ENCODE measurements at places on chromosomes 12 and 14.

DNA sequence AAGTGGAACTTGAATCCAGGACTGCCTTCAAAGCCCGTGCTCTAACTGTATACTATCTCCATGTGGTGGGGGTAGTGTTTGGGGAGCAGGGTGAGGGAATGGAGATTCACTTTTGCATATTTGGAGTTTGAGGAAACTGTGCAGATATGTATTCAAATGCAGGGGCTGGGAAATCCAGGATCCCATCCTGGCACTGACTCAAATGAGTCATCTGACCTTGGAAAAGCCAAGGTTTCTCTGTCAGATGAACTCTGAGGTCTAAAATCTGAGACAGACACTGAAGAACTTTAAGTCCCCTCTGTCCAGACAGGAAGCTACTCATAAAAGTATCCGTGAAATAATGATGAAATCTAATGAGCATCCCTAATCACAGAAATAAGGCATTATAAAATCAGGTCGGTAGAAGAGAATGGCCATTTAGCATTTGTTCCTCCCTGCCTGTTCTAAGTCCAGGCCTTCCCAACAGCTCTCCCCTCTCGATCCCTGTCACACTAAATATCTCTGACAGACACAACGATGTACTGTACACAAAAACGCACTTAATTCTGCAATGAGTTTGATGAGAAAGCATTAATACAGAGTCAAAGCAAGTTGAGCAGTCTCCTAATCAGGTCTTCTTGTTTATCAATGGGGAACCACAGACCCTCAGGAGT lies 14.4 kb downstream of the NIN start:
- no peak for DNase-seq

DNA sequence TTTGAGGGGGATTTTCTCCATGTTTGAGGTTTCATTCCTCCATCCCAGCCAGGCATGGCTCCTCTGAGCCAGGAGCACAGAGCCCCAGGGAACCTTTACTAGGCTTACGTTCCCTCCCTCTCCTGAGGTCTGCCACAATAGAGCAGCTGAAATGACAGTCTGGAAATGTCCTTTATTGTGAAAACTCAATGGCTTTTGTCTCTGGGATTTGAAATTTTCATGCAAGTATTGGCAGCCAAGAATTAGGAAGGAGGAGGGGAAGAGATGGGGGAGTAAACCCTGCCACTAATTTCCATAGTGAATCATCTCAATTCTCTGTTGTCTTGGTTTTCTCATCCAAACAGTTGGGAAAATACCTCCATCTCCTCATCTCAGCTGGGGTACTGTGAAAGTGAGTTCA lies 2.6 kb upstream of the PLEKHG3 start:
- DNase-seq = peak; percentile 75

DNA sequence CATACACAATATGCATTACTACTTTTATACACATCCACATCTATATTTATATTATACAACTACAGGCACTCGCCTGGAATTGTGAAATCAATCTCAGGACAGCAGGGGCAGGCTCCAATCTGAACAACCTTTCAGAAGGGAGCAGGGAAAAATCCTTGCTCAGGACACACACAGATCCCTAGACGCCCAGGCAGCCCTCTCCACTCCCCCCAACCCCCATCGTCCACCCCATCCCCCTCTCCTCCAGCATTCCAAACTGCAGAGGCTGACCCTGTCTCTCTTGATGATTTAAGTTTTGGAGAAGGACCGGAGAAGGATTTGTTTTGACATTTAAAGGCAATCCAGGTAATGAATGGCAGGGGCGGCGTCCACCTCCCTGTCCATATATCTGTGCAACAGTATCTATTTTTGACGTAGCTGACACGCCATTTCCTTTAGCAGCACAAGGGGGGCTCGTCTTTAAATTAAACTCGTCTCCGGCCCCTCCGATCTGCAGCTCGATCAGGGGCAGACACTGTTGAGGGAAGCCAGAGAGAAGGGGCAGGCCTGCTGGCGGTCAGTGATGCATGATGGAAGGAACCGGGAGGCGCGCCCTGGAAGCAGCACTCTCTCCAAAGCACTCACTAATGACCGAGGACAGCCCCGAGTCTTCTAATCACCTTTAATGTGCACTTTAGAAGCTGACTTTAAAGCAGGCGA lies 95.0 kb upstream of the TBX5 start:
- DNase-seq = peak; percentile 52

- DNase-seq = no peak
Observed at GRCh38 chr12:12007713-12008231, 63.0 kb upstream of the BCL2L14 start.

GRCh38 chr14:92409043-92409442 lies 86.1 kb downstream of the SLC24A4 start:
- no peak for DNase-seq

DNA sequence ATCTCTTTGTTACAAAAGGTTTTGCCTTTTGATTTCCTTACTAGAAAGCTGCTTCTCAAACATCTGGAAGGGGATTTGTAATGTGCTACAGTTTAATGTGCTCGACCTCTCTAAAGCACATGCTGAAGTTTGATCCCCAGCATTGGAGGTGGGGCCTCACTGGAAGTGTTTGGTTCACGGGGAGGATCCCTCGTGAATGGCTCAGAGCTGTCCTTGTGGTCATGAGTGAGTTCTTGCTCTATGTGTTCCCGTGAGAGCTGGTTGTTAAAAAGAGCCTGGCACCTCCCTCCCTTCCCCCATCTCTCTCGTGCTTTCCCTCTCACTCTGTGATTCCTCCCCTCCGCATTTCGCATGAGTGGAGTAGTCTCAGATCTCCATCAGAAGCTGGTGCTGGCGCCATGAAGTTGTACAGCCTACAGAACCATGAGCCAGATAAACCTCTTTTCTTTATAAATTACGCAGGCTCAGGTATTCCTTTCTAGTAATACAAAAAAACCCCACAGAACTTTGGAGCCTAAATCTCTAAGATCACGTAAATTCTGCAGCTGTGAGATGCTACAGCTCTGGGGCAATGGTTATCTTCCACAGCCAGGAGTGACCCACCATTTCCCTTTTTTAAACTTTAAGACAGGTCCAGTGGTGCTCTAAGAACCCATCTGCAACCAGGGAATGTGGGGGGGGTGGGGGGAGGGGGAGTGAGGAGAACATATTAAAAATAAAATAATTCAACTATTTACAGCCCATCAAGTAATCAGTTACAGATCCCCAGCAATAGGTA lies 214.4 kb downstream of the FOXN3 start:
- DNase-seq = no peak

DNA sequence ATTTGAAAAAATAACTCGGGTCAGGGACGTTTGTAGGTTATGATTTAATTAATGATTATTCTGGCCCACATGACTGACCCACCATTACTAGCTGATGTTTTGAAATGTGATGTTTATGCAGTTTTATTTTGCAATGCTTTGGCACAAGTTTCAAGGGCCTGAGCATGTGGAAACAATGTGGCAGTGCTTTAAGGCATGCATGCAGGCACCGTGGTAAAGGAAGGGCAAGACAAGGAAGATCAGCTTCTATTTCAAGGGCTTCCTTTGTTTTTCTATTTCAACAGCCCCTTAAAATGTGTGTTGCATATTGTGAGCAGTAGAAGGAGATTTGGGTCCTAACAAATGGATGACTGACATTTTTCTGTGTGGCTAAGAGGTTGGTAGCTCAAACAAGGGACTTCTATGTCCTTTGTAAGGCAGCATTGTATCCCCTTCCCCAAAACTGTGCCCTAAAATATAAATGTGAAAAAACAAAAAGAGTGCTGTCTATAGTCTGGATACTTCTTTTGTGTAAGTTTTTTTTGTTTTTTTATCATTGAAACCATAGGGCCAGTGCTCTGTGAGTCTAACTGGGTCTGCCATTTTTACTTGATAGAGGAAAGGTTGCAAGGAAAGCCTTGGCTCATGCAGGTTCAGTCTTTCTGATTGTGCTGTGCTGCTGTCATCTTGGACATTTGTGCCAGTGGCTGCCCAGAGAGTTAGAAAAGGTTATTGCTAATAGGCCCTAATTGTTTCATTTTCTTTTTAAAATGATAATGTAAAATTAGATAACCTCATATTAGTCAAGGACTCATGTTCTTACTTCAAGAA lies 103.5 kb downstream of the FGD4 start:
- peak; percentile 43 for DNase-seq

GRCh38 chr14:69079188-69079742 lies 73.7 kb downstream of the DCAF5 start:
- peak; percentile 17 for DNase-seq

DNA sequence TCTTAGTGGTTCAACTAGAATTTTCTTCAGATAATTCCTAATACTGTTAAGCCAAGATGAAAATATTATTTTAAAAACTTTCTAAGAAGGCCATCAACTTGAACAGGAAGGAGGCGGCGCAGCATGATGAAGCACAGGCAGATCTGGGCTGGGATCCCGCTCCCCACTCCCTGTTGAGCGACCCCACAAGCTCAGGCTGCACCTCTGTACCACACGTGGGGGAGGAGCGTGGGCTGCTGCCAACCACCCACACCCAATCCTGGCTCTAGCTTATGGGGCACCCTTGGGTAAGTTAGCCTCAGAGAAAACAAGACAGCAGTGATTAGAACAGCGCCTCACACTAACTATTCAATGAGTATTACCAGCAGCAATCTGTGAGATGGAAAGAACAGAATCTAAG lies 6.0 kb downstream of the MTERF2 start:
- DNase-seq = no peak

DNA sequence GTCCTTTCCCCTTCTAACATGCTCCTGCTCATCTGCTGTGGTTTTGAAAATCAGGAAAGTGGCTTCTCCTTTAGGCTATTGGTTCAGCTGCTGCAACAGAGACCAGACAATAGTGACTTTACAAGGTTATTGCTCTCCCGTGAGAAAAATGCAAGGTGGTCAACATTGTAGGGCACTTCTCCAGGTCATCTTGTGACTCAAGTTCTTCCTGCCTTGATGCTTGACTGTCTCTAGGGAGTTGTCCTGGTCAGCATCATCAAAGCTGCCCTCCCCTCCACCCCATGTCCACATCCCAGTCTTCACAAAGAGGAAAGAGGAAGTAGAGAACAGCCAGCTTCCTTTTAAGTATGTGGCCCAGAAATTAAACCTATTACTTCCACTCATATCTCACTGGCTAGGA lies 3.9 kb upstream of the TMEM63C start:
- no peak for DNase-seq

GRCh38 chr14:68824517-68825347 lies 31.9 kb upstream of the ZFP36L1 start:
- peak; percentile 93 for DNase-seq

- no peak for DNase-seq
Observed at GRCh38 chr12:68641138-68641537, 30.4 kb downstream of the RAP1B start.

GRCh38 chr12:124109760-124110159 lies 136.7 kb downstream of the ZNF664 start:
- DNase-seq = peak; percentile 94

GRCh38 chr14:68644101-68644500 lies 148.8 kb downstream of the ZFP36L1 start:
- DNase-seq = no peak

GRCh38 chr14:90911121-90911520 lies 94.9 kb upstream of the TTC7B start:
- no peak for DNase-seq

GRCh38 chr12:3041558-3042164 lies 35.5 kb upstream of the TSPAN9 start:
- peak; percentile 87 for DNase-seq

DNA sequence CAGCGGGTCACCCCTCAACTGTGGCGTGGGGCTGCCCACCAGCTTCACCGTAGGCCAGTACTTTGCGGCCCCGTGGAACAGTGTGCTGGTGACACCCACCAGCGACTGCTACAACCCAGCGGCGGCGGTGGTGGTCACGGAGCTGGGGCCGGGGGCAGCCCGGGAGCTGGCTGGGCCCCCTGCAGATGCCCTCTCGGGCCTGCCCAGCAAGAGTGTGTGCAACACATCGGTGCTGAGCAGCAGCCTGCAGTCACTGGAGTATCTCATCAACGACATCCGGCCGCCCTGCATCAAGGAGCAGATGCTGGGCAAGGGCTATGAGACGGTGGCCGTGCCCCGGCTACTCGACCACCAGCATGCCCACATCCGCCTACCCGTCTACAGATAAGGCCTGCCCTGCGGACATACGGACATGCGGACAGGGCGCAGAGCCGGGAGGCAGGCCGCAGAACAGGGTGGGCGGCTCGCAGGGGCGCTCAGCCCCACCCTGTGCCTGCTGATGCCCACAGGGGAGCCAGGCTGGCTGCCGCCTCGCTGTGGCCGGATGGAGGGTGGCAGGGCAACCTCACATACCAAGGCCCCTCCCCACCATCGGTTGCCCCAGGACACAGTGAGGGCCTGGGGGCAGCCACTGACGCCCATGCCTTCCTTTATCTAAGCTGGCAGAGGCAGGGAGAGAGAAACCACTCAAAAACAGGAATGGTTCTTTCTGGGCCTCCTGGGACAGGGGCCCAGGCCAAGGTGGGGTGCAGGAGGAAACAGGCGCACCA lies 55.5 kb downstream of the FAM222A start:
- no peak for DNase-seq

DNA sequence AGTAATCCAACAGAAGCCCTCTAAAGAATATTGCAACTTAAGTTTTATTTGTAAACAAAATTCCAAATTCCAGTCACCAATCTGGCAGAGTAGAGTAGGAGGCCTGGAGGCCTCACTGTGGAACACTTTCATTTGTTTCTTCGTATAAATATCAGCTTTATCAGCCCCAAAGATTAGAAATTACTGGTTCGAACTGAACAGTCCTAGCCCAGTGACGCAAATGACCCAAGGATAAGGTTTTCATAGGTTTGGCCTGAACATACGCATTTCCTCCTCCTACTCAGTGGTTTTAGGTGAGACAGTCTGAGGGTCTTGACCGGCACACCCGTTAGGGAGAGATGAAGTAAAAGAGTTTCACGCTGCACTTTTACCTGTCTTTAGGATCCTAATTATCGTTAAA lies 1.7 kb downstream of the CDC42BPB start:
- DNase-seq = no peak

DNA sequence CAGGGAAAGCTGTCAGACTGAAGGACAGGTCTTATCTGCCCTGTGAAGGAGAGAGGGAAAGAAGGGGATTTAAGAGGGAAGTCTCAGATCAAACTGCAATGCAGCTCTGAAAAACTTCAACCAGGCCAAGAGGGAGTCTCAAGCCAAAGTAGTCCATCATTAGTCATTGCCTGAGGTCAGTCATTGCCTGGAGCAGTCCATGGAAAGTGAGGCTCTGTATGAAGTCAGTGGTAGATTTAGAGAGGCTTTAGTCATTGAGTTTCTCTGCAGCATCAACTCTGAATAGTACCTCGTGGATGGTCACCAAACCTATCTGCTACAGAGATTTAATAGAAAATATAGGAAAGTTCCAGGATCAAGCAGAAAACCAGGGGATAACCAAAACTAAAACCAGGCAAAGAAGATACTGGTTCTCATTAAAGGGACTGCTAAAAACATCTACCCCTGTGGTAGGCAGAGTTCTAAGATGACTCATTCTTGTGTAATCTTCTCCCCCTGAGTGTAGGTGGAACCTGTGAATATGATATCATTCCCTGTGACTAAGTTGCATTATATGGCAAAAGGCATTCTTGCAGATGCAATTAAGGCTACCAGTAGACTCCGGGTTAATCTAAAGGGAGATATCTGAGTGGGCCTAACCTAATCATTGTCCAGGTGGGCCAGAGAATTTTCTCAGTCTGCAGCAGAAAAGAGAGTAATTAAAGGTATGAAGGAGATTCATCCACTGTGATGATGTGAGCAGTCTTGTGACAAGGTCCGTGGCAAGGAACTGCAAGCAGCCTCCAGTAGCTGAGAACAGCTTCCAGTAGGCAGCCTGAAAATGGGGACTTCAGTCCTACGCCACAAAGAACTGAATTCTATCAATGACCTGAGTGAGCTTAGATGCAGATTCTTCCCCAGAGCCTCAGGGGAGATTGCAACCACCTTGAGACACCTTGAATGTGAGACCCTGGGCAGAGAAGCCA lies 123.1 kb downstream of the GALC start:
- no peak for DNase-seq

- no peak for DNase-seq
Observed at GRCh38 chr12:27324530-27324929, 8.1 kb upstream of the BMAL2 start.

Data from GM23338 (cell line).